Stimulated activated CD8-positive, alpha-beta memory T cell treated with anti-CD3 and anti-CD28 coated beads, Interleukin-15, amount 100 ng/mL, for 24 hours (primary cell): ENCODE measurements at places on chromosomes 7 and 10.

DNA sequence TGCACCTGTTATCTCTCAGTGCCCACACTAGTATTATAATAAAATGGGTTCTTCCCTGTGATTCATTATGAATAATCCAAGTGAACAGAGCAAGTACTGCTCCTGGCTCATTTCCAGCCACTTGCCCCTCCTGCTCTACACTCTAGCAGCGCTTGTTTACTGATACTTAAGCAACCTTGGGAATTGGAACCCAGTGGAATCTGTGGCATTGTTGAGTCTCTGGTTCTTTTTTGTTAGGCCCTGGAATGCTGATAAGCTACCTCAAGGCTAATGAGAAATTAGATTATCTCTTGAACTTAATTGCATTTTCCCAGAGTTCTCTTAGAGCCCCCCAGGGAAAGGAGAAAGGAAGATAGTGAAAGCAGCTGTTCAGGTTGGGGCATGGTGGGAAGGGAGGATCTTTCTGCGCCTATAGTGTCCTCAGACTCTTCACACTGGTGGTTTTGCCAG lies 34.0 kb downstream of the PRKAR2B start:
- DNase-seq, result no peak

DNA sequence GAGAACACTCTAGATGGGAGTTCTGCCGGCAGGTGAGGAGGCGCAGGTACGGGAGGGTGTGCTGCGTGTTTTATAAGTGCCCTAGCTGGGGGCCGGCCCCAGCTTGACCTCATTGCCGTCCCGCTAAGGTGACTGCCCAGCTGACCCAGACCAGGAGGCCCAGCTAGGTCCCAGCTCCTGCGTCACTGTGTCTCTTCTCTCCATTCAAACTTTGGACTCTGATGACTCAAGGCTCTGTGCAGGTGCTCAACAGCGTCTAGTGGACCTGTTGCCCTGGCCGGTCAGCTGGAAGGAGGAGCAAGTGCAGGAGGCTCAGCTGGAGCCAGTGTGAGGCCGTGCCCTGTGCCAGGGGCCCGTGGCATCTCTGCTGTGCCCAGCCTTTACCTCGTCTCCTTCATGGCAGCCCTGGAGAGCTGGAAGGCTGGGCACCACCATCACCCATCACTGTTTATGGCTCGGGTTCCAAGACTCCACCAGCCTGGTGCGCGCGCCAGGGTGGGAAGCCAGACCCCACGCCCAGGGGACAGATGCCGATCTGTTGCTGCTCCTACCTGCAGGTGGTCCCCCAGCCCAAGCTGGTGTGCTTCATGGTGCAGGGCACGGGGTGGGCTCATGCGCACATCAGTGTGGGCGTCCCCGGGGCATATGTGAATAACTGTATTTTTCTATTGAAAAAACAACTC lies 14.6 kb downstream of the LHPP start:
- DNase-seq, result no peak

DNA sequence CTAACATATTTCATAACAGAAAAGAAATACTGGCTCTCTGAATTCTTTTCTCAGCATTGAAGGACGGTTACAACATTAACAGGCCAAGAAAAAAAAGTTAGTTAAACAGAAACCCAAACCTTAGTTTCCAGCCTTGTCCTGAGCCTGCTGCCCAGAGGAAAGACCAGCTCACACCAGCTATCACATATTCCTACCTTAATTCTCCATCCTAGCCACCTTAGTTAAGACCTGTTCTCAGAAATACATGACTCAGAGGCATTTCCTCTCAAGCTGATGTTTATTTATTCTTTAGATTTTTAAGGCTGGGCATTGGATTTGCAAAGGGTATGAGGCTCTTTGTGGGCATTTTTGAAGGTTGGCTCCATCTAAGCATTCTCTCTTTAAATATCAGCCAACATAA lies 34.3 kb upstream of the ADAM12 start:
- DNase-seq, result no peak

GRCh38 chr7:158486919-158487318 lies 100.7 kb downstream of the PTPRN2 start:
- DNase-seq, result no peak

DNA sequence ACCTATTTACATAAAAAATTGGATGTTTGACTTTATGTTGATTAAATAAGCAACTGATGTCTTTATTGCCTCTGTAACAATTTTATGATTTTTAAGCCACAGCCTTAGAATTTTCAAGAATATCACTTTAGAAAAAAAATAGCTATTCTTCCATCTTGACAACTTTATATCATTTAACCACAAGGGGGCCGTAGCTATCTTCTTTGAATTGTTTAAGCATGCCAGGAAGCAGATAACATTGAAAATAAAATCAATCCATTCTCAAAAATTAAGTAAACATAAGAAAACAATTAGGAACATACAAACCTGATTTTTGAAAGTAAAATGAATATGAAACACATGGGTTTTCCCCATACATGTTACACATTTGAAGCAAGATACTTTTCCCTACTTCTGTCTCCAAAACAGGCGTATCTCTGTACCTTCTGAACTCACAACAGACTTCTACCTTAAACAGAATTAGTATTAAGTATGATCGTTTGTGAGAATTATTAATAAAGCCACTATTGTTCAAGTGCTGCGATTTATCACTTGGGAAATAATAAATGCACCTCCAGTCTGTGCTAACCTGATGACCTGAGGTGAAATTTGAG lies 209.0 kb downstream of the CACNA2D1 start:
- DNase-seq, result no peak

DNA sequence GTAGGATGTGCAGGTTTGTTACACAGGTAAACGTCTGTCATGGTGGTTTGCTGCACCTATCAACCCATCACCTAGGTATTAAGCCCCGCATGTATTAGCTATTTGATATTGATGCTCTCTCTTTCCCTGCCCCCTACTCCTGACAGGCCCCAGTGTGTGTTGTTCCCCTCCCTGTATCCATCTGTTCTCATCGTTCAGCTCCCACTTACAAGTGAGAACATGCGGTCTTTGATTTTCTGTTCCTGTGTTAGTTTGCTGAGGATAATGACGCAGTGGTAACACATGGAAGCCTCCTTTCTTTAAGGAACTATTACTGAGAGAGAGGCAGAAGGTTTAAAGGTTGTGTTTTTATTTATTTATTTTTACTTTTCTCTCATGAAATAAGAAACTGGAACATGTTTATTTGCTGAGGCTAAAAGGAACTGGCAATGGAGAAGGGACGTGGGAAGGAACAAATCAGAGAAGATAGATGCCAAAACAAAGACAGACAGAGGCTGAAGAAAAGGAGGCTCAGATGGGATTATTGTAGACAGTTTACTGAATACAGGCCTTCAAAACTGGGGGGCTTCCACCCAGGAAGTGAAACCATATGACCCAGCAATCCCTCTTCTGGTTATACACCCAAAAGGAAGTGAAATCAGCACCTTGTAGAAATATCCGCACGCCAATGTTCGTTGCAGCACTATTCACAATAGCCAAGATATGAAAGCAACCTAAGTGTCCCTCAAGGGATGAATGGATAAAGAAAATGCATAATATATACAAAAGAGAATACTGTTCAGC lies 556.3 kb downstream of the GRM8 start:
- no peak for DNase-seq

DNA sequence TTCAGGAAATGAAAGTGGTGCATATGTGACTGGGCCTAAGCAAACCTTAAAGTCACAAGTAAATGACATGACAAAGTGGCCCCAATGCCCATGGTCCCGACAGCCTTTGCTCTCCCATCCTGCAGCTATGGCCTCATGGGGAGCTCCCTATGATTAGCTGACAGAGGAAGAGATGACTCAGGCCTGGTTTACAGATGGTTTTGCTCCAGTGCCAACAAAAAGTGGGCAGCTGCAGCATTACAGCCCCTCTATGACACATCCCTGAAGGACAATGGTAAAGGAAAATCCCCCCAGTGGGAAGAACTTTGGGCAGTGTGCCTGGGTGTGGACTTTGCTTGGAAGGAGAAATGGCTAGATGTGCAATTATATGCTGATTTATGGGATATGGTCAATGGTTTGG lies 105.1 kb upstream of the ADCY1 start:
- no peak for DNase-seq

DNA sequence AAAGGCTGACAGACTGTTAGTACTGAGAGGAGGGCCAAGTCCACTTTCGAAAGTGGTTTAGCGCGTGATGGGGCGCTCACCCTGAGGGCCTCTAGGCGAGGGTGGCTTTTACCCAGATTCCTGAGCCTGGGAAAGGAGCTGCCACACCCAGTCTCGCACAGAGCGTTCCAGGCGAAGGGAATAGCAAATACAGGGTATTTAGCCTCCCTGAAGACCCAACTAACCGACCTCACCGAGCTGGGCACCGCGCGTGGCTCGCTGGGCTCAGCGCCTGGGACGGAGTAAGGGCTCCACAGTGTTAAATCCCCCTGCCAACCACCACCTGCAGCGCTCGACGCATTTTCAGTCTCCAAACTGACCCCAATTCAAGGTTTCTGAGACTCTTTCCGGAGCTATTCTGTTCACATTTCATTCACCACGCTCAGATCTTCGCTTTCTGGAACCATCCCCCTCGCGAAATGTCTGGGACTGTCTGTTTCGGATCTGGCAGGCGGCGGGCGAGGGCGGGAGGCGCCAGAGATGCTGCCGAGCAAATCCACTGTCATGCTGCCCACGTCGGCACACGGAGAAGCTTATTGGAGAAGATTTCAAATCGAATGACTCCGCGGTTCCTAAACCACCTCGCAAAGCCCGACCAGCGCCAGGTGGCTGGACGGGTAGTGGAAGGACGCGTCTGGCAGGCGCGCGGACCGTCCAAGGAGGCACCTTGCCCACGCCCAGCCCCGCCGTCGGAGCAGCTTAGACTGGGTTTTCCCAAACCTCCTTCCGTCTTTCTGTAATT lies 1.4 kb upstream of the OSBPL3 start:
- no peak for DNase-seq

GRCh38 chr10:6009150-6009549 lies 31.8 kb upstream of the IL15RA start:
- no peak for DNase-seq

GRCh38 chr10:123573236-123574108 lies 92.7 kb upstream of the GPR26 start:
- DNase-seq, result peak; percentile 4

DNA sequence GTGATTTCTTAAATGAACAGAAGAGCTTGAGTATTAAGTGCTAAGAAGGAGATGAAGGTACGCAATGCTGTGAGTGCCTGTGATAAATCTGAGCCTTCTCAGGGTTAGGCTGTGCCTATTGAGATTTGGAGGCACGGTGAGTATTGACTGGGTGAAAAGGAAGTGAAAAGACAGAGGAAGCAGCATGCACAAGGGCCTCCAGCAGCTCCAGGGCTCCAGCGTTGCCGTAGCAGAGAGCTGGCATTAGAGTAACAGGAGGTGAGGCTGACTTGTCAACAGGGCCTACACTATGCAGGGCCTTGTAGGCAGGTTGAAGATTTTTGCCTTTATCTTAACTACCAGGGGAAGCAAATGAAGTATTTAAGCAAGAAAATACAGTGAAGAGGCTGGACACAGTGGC lies 54.1 kb upstream of the PDCD4 start:
- DNase-seq, result no peak

GRCh38 chr7:82678259-82678658 lies 234.7 kb upstream of the CACNA2D1 start:
- DNase-seq, result no peak

- peak; percentile 33 for DNase-seq
Observed at GRCh38 chr10:132447446-132448247, 50.6 kb downstream of the PWWP2B start.

DNA sequence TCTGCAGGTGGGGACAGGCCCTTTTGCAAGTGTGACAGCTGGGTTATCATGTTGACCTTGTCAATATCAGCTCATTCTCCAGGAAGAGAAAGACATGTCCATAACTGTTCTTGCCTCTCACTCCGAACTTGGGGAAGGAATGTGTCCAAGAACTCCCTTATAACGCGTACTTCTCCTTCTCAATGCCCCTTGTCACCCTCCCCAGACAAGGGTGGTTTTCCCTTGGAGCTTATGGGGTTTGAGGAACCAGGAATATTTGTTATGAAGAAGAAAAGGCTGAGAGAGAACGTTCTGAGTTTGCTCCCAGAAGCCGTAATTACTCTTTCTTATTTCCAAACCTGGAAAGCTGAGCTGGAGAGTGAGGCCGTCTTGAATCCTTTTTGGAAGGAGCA lies 77.4 kb downstream of the MKI67 start:
- DNase-seq, result no peak

- DNase-seq, result no peak
Observed at GRCh38 chr10:21675157-21675796, 141.2 kb downstream of the MLLT10 start.

GRCh38 chr10:119423510-119424257 lies 118.8 kb downstream of the RGS10 start:
- no peak for DNase-seq

- DNase-seq, result no peak
Observed at GRCh38 chr7:15446722-15447121, 115.1 kb downstream of the AGMO start.

DNA sequence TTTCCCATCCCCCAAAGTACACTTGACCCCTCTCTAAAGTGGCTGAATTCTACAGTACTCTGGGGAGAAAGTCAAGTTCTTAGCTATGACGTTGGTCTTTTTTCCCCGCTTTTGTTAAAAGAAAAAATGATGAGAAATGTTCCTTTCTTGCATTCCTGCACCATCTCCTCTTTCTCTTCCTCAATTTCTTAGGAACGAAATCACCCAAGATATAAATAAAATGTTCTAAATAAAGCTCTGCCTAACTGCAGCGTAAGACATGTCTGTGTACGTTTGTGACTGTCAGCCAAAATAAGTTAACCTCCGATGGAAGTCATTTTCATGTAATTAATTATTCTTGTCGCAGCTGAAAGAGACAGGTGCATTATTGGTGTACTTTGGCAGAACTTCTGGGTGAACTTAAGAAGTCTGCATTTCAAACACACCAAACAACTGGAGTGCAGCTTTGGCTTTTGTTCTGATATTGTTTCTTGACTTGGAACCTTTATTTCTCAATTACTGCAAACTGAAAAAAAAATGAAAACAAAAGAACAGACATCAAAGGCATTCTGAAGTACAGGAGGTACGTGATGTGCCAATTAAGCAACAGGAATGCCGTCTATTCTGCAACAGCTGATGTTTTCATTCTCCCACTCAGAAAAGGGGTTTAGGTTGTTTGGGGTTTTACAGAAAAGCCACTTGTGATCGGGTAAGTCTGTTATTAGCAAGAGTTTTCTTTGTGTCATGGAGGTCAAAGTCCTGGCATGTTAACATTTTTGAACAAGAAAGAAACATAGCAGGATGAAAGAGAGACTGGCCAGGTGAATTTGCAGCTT lies 82.4 kb upstream of the SDK1 start:
- DNase-seq, result no peak

DNA sequence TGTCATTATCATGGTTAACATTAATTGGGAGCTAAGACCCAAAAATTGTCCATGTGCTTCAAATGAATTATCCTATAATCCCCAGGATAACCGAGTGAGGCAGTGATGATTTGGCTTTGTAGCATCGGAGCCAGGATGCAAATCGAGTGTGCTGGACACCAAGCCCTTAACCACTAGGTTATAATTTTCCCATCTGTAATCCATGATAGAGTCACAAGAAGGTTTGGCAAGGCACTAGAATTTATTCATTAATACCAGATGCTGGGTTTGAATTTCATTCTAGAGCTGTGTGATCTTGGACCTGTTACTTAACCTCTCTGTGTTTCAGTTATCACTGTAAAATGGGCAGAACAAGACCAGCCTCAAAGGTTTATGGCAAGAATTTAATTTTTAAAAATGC lies 21.0 kb upstream of the ITGB1 start:
- DNase-seq, result no peak
